ENCODE measurements at places on chromosomes 11 and 22. TPM values are rescaled to one million over a fixed set of nuclear protein-coding genes. Genes with fewer than 3 reads are reported as not detected.

LMO2 gene
- total RNA-seq: 0.65 TPM

CSF2RB gene
- under 0.01 TPM for total RNA-seq

FJX1 gene
- 10.5 TPM for total RNA-seq

TTC12 gene
- 27.7 TPM for total RNA-seq

RAG2 gene
- not detected for total RNA-seq

CCDC116 gene
- total RNA-seq: 0.11 TPM

C11orf16 gene
- not detected for total RNA-seq

C11orf52 gene
- 2.0 TPM for total RNA-seq

ADM gene
- 882 TPM for total RNA-seq

DDX25 gene
- not detected for total RNA-seq

TRPM5 gene
- total RNA-seq: not detected

GUCY1A2 gene
- 0.91 TPM for total RNA-seq

DDI1 gene
- not detected for total RNA-seq

CDC42EP1 gene
- total RNA-seq: 30.8 TPM

LDHAL6A gene
- total RNA-seq: not detected

PPP6R3 gene
- 147 TPM for total RNA-seq

FSHB gene
- not detected for total RNA-seq

SCGB1A1 gene
- not detected for total RNA-seq

CELSR1 gene
- total RNA-seq: 14.9 TPM

RRM1 gene
- 107 TPM for total RNA-seq

POU2AF2 gene
- not detected for total RNA-seq

MPPED2 gene
- total RNA-seq: 3.4 TPM

MAPK11 gene
- total RNA-seq: 5.2 TPM

TRIM48 gene
- not detected for total RNA-seq

DAGLA gene
- 2.4 TPM for total RNA-seq

APOL3 gene
- total RNA-seq: 37.0 TPM

MMP12 gene
- 0.26 TPM for total RNA-seq

GRIK4 gene
- total RNA-seq: 0.13 TPM

TREH gene
- not detected for total RNA-seq

PARVG gene
- total RNA-seq: 0.11 TPM

RTN4R gene
- total RNA-seq: 0.26 TPM

CNGA4 gene
- total RNA-seq: not detected

NAP1L4 gene
- 101 TPM for total RNA-seq

OR51V1 gene
- not detected for total RNA-seq

CST6 gene
- 7.6 TPM for total RNA-seq

DMC1 gene
- total RNA-seq: 10.3 TPM

BRSK2 gene
- total RNA-seq: under 0.01 TPM

PDGFD gene
- total RNA-seq: 2.3 TPM

TRIM49 gene
- not detected for total RNA-seq

PLAAT4 gene
- 27.4 TPM for total RNA-seq

COX8A gene
- total RNA-seq: 163 TPM

GLYATL2 gene
- 1.5 TPM for total RNA-seq
